ENCODE measurements at places on chromosomes 2 and 18.

- DNase-seq, result no peak
Observed at GRCh38 chr2:24792542-24792873, 683 bp downstream of the PTRHD1 start.

DNA sequence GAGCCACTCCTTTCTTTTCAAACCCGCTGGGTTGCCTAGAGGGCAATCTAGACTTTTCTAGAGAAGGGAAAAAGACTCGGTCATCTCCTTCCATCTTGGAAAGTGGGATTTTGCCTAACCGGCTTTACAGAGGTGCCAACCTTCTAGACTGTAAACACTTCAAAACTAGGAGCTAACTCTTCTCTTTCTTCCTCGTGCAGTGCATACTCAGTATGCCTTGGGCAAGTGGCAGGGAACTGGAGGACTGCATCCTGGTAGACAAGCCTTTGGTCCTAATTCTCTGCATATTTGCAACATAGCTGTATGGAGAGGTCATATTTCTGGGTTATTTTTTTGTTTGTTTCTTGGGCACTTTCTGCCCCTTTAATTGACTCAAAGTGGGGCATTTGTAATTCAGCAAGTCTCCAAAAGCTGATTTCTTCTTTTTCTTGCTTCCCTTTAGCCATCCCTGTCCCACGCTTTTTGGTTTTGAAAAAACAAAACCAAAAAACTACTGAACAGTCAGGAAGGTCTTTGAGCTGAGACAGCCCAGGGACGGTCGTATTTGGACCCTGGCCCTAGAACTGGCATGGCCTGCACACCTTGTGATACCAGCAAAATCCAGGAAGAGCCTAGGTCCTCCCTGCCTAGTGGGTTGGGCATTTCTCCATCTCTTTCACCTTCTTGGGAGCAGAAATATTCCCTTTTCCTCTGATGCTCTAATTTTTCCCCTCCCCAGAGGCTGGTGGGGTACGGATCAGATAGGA is 5.8 kb upstream of the GATA6 start:
- no peak for DNase-seq

GRCh38 chr2:69169655-69170389 is 156.8 kb downstream of the ANTXR1 start:
- DNase-seq, result no peak

- no peak for DNase-seq
Observed at GRCh38 chr2:15731213-15731888, 139.7 kb downstream of the DDX1 start.

- peak; percentile 98 for DNase-seq
Observed at GRCh38 chr18:48629730-48630324, 91.0 kb downstream of the CTIF start.

GRCh38 chr2:235056768-235057167 is 105.0 kb downstream of the SH3BP4 start:
- no peak for DNase-seq

DNA sequence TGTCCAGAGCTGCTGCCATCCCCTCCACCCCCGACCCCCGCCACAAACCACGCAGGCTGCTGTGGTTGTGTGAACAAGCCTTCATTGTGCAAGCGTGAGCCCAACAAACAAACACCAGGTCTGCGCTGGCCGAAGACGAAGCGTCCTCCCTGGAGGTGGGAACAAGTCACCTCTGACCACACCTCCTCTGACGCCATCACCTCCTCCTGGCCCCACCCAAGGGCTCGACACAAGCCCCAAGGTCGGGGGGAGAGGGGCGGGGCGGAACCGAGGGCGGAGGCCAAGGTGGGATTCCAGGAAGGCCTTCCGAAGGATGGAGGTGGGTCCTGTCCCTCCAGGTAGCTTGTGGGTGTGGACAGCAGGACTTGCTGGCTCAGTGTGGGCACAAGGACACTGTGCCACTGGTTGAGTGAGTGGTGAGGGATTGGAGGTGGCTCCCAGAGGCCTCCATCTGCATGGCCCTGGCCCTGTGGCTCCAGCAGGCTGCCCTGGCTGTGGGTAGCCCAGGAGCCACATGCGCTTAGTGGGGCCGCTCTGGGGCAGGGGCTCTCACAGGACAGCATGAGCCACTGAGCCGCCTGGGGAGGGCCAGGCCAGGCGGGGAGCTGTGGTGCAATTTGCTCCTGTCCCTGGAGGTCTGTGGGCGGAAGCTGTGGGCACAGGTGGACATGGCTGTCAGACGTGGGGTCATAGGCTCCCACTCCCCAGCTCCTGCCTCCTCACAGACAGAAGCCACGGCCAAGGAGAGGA is 7.4 kb upstream of the GPR17 start:
- no peak for DNase-seq

- DNase-seq, result no peak
Observed at GRCh38 chr2:237623428-237624403, 3.7 kb upstream of the LRRFIP1 start.

DNA sequence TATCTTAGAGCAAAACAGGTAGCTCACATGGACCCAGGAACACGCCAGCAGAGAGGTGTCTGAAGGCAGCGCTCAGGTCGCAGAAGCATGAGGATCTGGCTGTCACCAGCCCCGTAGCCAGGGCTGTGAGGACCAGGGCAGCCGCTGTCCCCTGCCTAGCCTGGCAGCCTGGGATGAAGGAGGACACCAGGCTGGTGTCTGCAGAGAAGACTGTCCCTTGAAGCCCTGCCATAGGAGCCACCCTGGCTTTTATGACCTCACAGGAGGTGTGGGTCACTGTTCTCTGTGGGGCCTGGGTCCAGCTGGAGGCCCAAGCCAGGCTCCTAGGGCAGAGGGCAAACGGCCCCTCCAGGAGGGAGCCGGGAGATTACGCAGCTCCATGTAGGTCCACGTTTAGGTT is at the start of gene SPATA3:
Gene SPATA3, plus strand, starts transcription at position 301 of the 400 bp plus-strand sequence. CDS start 113 bp downstream, outside the sequence.
- DNase-seq, result no peak

- no peak for DNase-seq
Observed at GRCh38 chr2:238225911-238226697, 13.7 kb downstream of the HES6 start.

- no peak for DNase-seq
Observed at GRCh38 chr2:237644381-237644703, 17.0 kb downstream of the LRRFIP1 start.

Measured in non-pigmented ciliary epithelial cell (primary cell).